GM23248 (cell line): ENCODE measurements at places on chromosomes 6 and 20. TPM values are rescaled to one million over a fixed set of nuclear protein-coding genes. Genes with fewer than 3 reads are reported as not detected.

GRCh38 chr20:64111841-64112641 lies 4.7 kb upstream of the NPBWR2 start:
- DNase-seq, result no peak

- DNase-seq, result no peak
Observed at GRCh38 chr20:9368893-9369292, 145.5 kb upstream of the LAMP5 start.

Gene SSTR4
- not detected in 2 replicates for polyA plus RNA-seq

Gene NKX2-2
- polyA plus RNA-seq, result not detected in 2 replicates

- DNase-seq, result no peak
Observed at GRCh38 chr6:149438855-149439254, 38.8 kb downstream of the SUMO4 start.

Gene BTNL2
- polyA plus RNA-seq, result not detected in 2 replicates

Gene SNAP91
- polyA plus RNA-seq, result not detected in 2 replicates

DNA sequence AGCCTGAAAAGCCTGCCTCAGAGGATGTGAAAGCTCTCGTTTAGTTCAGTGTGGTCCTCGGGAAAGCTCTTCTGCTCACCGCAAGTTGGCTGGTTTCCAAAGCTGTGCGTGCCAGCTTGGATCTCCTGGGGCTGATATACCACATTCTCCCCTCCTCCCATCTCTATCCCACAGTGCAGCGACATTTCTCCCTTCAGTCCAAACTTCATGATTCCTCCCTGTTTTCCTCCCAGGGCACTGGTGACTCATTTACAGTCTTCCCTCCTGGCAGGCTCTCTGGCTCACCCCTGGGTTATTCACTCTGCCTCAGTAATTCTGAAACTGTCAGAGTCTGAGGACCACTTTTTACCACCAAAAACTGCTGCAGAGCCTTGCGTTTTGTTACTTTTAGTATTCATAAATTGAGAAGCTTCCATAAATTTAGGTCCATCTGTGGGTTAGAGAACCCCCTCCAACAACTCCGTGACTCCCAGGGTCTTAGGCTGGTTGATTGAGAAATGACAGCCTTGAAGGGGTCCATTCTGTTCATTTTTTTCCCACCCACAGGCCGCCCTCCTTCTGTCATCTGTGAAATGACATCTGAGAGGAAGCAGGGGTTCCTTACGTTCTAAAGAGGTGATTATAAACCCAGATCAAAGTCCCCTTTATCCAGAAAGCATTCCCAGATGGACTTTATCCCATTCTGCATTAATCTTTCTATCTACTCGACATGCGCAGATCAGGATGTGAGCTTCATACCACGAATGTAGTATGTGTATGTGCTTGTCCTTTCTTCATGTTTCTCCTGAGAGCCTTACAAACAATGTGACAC lies 6.1 kb downstream of the TRIM10 start:
- DNase-seq, result peak; percentile 89

GRCh38 chr20:31706607-31707257 lies 15.9 kb downstream of the BCL2L1 start:
- DNase-seq, result no peak

- no peak for DNase-seq
Observed at GRCh38 chr20:41133709-41134361, 3.5 kb upstream of the PLCG1 start.

Gene HCRTR2
- not detected in 2 replicates for polyA plus RNA-seq

DNA sequence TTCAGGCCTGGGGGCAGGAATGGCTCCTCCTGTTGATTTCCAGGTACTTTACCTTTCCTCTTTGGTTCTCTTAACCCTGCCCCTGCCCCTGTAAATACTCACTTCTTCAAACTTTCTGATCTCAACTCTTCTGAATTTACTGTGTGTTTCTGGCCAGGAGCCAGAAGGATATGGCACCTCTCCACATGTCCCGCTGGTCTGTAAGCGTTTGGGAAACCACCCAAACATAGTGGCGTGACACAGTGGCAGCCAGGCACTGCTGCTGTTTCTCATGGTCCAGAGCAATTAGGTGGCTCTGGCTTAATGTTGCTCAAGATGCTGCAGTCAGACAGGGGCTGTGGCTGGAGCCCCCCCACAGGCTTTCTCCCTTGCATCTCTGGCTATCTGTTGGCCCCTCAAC lies 374.5 kb downstream of the RNGTT start:
- no peak for DNase-seq

DNA sequence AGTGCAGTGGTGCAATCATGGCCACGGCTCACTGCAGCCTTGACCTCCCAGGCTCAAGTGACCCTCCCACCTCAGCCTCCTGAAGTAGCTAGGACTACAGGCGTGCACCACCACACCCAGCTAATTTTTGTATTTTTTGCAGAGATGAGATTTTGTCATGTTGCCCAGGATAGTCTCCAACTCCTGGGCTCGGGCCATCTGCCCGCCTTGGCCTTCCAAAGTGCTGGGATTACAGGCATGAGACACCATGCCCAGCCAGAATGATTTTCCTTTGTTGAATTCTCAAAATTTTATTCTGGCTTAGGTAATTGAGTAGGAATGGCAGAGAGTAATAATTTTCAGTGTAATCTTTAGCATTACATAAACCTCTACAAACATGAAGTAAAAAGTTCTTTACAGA lies 37.1 kb downstream of the SLC16A10 start:
- DNase-seq, result no peak
